ENCODE measurements at places on chromosomes 2 and 18.

GRCh38 chr2:133570542-133570941, 2.3 kb upstream of the NCKAP5 start:
- DNase-seq = no peak

- peak; percentile 91 for DNase-seq
Measured at GRCh38 chr2:218216674-218217359, at the start of gene ARPC2. TSS of gene ARPC2 (plus strand) at chr2:218217189. CDS start at chr2:218217471, 282 bp downstream.

GRCh38 chr2:43228756-43229659, 2.6 kb upstream of the ZFP36L2 start:
- DNase-seq = no peak

GRCh38 chr2:57906152-57906732, 140.4 kb upstream of the VRK2 start:
- no peak for DNase-seq

DNA sequence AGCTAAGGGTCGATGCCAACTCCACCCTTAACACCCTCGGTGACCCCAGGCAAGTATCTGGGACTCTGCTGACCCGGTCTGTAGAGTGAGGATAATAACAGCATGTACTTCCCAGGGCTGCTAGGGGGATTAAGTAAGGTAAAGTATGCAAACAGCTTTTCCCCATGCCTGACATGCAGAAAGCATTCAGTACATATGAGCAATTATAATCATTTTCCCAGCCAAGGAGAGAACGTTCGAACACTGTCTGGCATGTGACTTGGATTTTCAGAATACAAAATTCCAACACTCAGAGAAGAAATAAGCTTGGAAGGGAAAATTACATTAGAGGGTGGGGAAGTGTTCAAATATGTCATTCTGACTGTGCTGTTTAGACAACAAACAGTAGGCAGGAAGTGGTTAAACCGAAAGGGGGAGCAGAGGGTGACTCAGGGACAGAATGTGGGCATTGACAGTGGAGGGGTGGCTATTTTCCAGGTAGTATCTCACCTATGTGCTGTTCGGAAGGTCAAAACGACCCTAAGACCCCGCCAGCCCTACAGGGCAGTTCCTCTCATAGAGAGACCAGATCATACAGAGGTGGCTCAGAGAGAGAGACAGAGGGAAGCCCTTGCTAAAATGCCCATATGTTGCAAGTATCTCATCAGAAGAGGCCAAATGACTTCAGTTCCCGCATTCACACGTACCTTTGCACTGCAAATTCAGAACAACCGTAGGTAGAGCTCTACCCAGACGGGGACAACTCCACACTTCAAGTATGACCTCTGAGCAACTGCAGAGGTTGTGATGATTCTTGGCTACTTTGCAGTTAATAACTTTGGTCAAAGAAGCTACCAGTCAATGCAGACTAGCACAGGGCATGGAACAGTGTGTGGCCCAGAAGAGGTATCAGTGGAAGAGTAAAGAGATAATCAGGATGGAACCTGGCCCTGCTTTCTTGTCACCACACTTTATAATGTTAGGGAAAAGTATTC, 14.8 kb downstream of the ASPRV1 start:
- no peak for DNase-seq

GRCh38 chr2:135494503-135494902, 36.5 kb downstream of the ZRANB3 start:
- DNase-seq = no peak

DNA sequence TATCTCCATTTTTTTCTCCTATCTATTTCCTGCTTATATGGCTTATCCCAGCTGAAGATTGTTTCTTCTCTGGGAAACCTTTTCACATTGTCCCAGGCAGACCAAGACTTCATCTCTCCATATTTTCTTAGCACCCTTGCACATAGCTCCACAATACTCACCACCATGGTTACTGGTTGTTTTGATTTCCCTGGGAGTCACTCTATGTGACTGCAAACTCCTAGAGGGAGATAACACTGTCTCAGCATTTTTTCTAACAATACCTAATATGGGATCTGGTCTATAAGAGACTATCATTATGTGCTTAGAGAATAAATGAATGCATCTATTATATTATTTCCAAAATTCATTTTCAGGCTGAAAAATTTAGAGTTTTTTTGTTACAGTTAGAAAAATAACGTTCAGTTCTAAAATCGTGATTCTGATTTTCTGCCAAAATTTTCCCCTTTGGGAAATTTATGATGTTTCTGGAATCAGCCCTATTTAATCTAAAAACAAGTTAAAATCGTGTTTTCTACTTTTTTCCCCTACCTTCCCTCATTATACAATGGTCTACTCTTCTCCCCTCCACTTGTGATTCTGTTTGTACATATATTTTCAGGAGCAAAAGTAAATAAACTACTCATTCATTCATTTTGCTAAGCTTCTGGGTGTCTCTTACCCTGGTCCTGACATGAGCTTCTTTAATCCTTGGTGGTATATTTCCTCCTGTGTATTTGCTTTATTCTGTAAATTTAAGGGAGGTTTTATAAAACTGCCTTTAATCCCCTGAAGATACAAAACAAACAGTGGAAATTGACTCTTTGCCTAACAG, 95.4 kb downstream of the HNMT start:
- no peak for DNase-seq

DNA sequence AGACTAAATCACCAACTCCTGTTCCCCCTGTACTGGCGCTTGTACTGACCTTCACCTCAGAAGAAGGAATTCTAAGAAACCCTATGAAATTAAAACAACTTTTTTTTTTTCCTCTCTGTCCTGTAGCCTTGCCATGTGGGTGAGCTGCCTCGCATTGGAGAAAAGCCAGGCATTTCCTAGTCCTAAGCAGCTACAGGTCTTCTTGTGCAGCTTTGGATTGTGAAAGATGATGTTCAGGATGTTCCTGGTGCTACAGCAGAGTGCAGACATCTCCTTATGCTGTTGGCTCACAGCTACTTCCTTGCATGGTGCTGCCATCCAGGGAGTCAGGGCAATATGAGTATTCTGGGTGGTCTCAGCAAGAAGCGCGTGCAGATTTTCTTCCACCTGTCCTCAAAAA, 11.9 kb downstream of the PIK3C3 start:
- DNase-seq = no peak

- no peak for DNase-seq
Measured at GRCh38 chr2:138271467-138271866, 230.1 kb upstream of the SPOPL start.

Measured in RWPE2 (cell line).